ENCODE measurements at places on chromosomes 12 and 14.

GRCh38 chr12:21155522-21156351 lies 24.7 kb downstream of the SLCO1B1 start:
- no peak for DNase-seq

GRCh38 chr12:27549236-27549800 lies 25.3 kb downstream of the PPFIBP1 start:
- DNase-seq, result no peak

GRCh38 chr14:39267608-39268005 lies 33.9 kb downstream of the MIA2 start:
- DNase-seq, result no peak

- DNase-seq, result no peak
Observed at GRCh38 chr12:119589097-119589496, 4.5 kb upstream of the TMEM233 start.

DNA sequence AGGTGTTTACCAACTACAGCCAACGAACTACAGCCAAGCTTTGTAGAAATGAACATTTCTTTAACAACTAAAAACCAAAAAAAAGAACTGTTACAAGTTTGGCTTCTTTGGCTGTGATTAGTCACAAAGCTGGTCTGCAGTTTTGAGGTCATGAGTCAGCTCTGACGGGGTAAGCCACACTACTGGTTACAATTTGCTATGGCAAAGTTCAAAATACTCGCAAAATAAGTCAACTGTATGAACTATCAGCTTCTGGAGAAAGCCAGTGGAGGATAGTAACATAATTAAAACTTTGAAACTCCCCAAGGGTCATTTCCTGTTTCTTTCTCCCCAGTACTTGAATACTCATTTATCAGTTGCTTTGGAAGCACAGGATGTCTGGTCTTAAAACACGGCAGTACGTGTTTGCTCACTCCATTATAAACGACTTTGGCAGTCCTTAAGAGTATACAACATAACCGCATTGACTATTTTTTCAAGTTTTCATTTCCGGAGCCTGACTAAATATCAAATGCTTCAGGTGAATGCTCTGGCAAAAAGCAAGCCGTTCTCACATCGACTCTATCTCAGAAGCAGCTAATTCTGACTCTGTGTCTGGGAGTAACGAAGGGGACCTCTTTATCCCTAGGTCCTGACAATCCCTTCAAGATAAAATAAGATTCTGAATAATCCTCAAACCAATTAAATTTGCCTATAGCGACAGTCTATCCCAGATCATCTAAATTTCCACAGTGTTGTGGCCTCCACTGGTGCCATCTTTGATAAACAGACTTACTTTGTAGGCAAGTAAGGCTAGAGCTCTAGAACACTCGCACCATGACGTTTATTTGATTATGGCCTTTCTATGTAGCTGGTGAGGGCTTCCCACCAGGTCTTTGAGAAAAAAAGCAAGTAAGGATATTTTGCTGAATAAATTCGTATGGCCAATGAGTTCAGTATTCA lies 10.6 kb downstream of the PHLDA1 start:
- no peak for DNase-seq

GRCh38 chr12:94597268-94597667 lies 53.1 kb downstream of the TMCC3 start:
- DNase-seq, result no peak

DNA sequence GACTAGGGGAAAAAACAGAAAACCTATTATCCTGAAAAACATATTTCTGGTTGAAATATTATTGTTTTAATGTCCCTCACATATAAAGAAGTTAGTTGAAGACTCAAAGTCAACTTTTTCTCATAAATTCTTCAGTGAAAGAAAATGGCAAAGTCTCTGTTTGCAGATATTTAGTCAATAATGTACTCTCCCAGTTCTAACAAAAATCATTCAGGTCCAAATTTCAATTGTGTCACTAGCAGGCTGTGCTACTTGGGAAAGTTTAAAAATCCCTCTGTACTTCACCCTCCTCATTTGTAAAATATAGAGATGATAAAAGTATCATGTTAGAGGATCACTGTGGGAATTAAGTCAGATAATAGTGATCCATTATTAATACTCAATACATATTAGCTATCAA lies 496.5 kb downstream of the FSCB start:
- DNase-seq, result no peak

DNA sequence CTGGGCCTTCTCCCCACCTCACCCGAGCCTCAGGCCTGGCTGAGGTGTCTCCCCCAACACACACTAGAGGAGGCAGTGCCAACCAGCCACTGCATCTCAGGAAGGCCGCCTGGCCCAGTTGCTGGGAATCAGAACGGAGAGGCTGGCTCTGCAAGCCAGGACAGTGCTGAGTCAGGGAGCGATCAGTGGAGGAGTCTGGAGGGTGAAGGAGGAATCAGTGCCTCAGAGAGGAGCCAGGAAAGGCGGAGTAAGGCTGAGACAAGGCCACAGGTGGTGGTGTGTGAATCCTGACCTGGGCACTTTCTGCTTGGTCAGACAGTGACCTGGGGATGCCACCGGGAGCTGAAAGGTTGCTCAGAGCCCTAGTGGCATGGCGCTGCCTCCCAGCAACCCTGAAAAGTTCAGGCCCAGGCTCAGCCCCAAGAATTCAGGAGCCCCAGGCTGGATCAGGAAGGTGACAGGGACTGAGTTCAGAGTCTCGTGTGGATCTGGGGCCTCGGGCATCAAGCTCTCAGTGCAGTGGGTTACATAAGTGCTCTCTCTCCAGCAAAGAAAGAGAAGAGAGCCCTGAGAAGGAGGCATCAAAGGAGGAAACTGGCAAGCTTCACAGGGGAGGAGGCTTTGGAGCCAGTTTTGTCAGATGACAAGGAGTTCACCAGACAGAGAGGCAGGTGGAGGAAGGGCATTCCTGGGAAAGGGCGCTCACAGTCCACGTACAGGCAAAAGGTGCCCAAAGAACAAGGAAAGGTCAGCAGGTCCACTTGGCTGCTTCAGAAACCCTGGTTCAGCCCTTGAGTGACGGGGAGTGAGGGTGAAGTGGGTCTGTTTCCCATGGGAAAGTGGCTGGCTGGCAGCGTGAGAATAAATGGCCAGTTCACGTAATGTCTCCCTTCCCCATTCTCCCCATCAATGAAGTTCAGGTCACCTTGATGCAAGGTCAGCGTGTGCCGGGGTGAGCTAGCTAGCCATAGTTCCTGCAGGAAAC lies 87.8 kb downstream of the ZFP36L1 start:
- no peak for DNase-seq

GRCh38 chr14:80468331-80469122 lies 257.2 kb upstream of the DIO2 start:
- no peak for DNase-seq

GRCh38 chr14:51725061-51725460 lies 73.4 kb downstream of the FRMD6 start:
- DNase-seq, result peak; percentile 30

GRCh38 chr12:47941871-47942613 lies 21.4 kb upstream of the TMEM106C start:
- no peak for DNase-seq

DNA sequence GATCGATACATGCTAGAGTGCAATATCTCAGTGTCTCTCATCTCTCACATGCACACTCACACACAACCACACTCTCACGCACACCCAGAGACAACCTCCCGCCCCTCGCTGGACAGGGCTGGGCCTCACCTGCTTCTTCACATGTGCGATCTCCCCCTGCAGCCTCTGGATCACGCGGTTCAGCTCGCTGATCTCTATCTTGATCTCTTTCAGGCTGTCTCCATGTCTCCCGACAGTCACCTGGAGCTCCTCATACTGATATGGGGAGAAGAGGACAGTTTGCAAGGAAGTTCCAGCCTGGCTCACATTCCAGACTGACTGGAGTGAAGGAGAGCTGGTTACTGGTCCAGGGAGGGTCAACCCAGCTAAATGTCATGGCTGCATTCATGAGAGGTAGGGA lies 4.4 kb downstream of the KRT2 start:
- DNase-seq, result no peak

GRCh38 chr14:105324871-105325270 lies 10.3 kb downstream of the PACS2 start:
- no peak for DNase-seq

DNA sequence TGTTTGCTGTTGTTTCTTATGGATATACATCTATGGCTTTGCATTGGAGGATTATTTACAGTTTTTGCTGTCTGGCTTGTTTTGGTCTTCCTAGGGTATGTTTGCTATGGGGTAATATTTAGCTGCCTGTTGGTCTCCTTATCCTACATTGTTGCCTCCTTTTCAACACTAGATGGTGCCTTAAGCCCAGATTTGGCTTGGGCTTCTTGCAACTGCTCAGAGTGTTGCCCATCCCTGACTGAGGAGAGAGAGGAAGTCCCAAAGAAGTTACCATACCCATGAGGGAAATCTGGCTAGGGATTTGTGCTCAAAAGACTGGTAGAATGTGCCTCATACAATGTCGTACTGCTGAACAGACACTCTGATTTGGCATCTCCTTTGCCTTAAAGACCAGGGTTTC lies 94.6 kb upstream of the MUCL1 start:
- DNase-seq, result peak; percentile 5

DNA sequence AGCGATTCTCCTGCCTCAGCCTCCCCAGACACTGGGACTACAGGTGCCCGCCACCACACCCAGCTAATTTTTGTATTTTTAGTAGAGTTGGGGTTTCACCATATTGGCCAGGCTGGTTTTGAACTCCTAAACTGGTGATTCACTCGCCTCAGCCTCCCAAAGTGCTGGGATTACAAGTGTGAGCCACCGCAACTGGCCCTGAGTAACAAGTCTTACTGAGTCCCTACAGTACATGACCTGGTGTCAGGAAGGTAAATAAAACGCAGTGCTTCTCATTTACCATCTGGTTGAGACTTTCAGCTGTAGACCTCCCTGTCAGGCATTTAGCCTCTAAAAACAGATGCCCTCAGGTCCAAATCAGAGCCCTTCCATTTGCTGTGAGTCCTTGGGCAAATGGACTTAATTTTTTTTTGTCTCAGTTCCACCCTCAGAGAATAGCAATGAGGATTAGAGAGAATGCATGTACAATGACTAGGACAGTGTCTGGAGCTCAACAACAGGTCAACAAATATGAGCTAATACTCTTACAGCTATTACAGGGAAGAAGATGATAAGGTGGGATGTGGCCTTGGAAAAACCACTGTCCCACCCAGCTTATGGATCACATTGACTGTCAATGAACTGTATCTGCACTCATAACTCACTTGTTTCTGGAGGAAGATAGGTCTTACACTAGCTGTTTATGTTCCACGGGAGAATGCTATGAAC lies 70.5 kb downstream of the PHLDA1 start:
- no peak for DNase-seq

GRCh38 chr12:10965476-10965875 lies 21.2 kb downstream of the TAS2R50 start:
- DNase-seq, result no peak

GRCh38 chr14:101035466-101036225 lies 132.1 kb upstream of the RTL1 start:
- no peak for DNase-seq

- no peak for DNase-seq
Observed at GRCh38 chr12:15772405-15773018, 16.7 kb downstream of the EPS8 start.
